ENCODE measurements at places on chromosomes 7 and 10.

DNA sequence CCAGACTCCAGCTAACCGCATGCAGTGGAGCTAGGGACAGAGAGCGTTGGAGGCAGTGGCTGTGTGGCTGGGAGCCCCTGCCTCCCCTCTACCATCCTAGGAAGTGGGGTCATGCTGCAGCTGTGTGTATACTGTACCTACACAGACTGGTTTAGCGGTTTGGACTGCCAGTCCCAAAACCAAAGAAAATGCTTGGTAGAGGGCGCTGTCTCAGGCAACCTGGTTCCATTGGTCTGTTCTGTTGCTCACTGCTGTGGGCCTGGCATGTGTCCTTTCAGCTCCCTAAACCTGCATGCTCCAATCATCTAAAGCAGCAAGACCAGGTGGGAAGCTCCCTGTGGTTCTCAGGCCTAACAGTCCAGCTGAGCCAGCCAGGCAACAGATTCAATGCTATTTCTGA, 4.5 kb downstream of the RBP4 start:
- no peak for DNase-seq

DNA sequence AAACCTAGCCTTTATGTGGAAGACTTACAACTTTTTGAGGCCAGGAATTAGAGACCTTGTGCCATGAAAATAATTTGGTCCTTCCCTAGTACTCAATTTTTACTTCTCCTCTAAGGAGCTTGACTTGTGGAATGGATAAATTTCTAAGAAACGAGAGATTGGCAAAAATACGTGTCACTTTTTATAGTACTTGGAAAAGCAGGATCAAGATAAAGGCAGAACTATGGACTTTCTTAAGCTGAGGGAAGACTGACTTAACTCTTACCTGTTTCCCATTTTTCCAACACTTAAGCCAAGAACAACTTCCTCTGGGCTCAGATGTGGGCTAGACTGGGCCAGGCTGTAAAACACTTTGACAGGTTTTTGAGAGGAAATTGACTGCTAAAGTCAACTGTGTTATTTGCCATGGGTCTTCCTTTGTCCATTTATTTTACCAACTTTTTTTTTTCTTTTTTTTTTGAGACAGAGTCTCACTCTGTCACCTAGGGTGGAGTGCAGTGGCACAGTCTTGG, 2.0 kb upstream of the WBP1L start:
- DNase-seq = no peak

DNA sequence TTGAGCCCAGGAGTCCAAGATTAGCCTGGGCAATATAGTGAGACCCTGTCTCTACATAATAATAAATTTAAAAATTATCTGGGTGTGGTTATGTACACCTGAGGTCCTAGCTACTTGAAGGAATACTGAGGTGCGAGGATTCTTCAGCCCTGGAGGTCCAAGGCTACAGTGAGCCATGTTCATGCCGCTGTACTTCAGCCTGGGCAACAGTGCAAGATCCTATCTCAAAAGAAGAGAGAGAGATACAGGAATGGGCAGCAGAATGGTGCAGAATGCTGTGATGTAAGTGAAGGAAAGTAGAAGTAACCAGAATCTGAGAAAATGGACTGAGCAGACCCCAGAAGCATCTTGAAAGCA, 62.7 kb upstream of the EXOC4 start:
- DNase-seq = no peak

DNA sequence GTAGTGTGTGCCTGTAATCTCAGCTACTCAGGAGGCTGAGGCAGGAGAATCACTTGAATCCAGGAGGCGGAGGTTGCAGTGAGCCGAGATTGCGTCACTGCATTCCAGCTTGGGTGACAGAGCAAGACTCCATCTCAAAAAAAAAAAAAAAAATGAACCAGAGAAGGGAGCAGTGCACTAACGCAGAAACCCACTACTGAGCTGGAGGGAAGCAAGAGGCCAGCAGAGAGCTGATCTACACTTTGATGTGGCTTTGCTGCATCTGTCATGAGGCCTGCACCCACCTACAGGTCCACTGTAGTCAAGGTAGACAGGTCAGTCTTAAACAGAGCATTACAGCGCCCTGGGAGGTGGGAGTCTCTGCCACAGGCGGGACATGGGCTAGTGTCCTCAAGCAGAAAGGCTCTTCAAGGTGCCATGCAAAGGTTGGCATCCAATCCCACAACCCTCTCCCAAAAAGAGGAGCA, 30.0 kb downstream of the MAT1A start:
- no peak for DNase-seq

DNA sequence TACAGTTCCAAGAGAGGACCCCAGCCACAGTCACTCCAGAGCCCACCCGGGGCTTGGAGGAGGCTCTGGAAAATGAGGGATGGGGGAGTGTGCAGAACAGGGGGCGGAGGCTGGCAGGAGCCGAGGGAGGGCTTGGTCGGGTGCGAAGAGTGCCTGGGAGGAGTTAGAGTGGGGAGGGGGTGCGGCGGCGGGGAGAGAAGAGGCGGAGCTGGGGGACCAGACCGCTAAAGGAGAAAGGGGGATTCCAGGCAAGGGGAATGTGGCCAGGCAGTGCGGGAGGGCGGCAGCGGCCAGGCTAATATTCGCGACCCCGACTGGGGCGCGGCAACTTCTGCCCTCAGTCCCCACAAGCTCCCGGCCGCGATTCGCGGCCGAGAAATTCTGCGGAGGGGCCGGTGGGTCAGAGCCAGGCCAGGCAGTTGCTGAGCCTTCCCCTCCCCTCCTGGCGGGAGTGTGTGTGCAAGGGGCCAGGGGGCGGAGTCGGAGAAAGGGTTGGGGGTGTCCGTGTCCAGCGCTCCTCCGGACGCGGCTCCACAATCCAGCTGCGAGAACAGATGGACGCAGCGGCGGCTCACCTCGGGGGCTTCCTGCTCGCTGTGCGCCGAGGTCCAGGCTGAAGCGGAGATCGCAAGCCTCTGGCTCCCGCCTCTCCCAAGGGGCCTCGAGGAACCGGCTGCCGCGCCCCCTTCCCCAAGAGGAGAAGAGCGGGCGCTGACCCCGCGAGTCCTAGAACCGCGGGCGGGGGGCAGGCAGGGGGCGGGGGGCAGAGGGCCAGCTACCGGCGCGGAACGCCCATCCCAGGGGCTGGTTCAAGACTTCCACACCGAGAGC, 612 bp upstream of the SLC18A3 start:
- DNase-seq = no peak

- DNase-seq = no peak
These were observed 68.6 kb upstream of the KMT2C start for GRCh38 chr7:152504367-152504766.

DNA sequence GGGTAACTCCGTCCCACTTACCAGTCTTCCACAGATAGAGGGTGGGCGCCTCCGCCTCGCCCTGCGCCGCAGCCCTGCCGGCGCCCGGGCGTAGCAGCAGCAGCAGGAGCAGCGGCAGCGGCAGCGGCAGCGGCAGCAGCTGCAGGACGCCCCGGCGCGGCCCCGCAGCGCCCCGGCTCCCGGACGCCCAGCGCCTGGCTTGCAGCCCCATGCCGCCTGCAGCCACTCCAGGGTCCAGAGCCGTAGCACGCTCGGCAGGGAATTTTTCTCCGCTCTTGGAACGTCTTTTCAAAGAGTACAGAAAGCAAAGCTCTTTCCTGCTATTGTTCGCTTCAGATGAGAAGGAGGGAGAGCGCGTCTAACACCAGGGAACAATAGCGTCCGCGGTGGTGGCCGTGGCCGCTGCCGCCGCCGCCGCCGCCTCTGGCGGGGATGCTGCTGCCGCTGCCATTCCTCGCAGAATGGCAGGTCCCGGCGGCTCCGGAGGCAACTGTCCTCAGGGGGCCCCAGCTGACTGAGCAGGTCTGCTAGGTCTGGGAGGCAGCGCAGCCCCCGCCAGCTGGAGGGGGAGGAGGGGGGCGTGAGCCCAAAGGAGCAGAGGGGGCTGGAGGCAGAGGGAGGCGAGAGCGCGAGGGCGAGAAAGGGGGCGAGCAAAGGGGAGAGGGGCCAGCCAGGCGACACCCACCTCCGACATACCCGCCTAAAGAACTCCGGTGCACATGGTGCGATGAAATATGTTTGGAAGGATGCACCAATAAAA, at the start of gene THSD7A:
TSS of gene THSD7A (minus strand) at position 463 of the 760 bp plus-strand sequence. CDS start at position 211, 252 bp downstream.
- peak; percentile 44 for DNase-seq

DNA sequence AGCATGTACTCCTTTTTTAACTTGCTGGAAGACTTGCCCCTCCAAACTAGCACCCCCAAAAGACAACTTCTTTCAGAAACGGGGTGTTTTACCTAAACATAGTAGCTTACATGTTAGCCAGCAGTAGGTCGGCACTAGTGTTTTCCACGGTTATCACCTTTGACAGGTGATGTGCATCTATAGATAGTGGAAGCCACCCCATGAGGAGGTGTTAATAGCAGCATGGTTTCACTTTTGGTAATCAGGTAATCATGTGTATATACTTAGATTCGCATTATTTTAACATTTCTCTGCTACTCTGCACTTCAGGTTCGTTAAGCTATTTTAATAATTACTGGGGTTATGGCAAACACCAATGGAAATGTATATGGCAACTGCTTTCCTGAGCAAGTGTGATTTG, 17.6 kb downstream of the SRI start:
- no peak for DNase-seq

DNA sequence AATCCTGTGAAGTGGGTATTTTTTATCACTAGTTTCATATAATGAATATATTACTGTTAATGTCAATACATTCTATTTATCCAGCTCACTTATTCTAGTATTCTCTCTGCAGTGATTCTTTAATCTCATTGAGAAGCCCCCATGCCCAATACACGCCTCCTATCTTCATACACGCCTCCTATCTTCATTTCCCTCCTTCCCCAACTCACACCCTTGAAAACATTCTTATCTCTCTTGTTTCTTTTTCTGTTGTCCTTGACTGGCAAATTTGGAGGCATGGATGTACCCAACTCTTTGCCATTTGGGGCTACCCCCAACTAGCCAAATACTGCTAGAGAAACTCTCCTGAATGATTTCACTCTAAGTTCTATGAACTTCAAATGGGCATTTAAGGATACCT, 40.5 kb downstream of the ST8SIA6 start:
- DNase-seq = peak; percentile 67

DNA sequence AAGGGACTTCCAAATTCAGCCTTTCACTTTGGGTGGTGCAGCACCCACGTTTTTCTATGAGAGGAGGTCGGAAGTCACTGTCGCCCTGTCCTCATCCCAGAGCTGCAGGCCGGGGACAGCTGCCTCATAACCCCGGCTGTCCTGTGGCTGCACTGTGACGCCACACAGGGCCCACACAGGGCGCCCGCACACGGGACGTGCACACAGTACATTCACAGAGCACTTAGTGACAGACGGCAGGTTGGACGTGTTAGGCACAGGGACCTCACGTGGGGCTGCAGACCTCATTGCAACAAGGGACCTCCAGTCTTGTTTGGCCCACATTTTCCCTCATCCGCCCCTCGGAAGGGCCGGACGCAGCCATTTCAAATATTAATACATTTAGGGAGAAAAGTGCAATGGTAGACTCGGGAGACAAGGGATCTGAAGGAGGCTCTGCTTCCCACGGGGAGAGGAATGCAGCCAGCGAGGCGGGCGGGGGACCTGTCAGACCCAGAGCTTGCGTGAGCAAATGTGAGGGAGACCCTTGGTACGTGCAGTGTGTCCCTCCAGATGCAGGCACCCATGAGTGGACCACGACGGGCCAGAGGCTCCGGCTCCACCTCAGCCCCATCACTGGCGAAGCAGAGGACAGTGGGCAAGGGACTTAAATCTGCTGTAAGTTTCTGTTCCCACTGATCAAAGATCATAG, 86.7 kb downstream of the VOPP1 start:
- no peak for DNase-seq

- no peak for DNase-seq
These were observed 9.5 kb downstream of the POLD2 start for GRCh38 chr7:44113764-44114354.
